ENCODE measurements at places on chromosomes 6 and 20. TPM values are rescaled to one million over a fixed set of nuclear protein-coding genes. Genes with fewer than 3 reads are reported as not detected.

The ZNF217 gene
- 37.4 TPM for total RNA-seq

The ZNF343 gene
- 10.4 TPM for total RNA-seq

- DNase-seq = peak; percentile 6
Measured at GRCh38 chr6:97215157-97215769, 67.8 kb downstream of the MMS22L start.

DNA sequence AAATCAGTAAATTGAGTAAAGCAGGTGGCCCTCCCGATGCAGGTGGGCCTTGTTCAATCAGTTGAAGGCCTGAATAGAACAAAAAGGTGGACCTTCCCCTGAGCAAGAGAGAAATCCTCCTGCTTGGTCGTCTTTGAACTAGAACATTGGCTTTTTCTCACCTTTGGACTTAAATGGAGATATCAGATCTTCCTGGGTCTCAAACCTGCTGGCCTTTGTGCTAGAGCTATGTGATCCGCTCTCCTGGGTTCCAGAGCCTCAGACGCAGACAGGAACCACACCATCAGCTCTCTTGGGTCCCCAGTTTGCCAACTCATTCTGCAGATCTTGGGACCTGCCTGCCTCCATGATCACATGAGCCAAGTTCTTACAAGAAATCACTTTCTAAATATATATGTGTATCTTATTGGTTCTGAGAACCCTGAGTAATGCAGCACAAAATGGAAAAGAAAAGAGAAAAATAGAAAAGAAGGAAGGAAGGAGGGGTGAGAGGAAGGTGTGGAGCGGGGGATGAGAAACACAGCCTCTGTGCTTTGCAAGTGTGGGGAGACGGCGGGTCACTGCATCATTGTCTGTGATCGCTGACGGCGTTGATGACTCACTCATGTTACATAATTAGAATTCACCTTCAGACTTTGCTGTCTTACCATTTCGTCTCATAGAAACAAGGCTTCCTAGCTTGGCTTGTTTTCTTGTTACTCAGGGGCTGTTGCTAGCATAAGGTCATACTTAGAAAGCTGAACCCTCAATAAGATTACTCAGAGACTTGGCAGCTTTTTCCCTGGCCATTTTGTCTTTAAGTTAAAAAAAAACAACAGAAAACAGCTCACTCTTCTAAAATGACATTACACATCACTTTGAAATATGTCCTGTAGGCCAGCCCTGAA, 85.7 kb upstream of the NEDD9 start:
- DNase-seq = peak; percentile 100

GRCh38 chr6:137416376-137417109, 77.7 kb downstream of the OLIG3 start:
- no peak for DNase-seq

DNA sequence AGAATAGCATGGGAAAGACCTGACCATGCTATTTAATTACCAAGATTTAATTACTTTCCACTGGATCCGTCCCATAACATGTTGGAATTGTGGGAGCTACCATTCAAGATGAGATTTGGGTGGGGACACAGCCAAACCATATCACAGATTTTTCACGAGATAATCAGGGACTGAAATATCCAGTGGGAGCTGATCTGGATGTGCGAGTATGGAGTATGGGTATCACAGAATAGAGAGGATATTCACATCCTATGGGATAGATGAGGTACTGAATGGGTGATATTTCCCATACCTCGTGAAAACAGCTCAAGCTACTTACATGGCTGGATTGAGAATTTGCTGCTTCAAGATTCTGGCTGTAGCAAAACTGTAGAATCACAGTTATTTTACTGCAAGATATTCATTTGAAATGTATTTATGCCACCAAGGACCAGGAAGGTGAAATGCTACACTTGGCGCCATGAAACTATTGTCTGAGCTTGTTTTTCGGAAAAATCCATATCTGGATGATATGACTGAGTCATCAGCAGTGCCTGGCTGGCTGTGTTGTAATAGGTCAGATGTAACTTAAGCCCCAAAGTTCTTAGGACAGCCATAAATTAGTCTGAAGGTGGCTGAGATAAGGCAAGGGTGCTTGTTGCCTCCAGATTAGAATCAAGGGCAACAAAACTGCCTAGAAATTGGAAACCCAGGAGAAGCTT, 29.8 kb downstream of the KCNS1 start:
- DNase-seq = peak; percentile 42

DNA sequence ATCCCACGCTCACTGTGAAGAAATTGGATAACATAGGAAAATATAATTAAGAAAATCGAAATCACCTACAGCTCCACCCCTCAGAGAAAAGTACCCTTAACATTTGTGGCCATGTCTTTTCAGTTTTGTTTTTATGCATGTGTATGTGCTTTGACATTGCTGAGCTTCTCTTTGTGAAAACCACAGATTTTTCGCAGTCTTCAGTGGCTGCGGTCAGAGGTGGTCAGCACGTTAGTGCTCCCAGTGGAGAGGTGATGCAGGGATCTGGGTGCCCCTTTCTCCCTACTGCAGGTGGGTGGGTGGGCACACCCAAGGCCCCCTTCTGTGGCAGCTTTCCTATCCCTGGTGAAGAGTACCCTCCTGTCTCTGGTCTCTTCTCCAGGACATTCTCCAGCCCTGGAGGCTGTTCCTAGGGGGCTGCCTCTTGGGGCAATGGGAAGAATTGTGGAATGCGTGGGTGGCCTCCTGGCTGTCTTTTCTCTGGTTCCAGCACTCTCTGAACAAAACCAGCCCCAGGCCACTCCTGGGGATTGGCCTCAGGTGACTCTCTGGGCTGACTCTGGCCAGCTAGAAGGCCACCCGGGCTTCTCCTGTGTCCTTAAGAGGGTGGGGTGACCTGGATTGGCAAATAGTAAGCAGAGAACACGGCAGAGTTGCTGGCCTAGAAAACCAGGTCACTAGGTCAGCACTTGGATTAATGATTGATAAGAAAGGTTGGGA, 49.8 kb upstream of the FANCE start:
- DNase-seq = no peak

- no peak for DNase-seq
Measured at GRCh38 chr6:155399062-155399744, 56.4 kb downstream of the NOX3 start.

- no peak for DNase-seq
Measured at GRCh38 chr20:33007376-33008335, at the start of gene BPIFB2. Gene BPIFB2, plus strand, starts transcription at chr20:33007704. Its CDS starts 871 bp downstream, at chr20:33008575.
